NCI-H2081 (cell line): ENCODE measurements at places on chromosomes 4 and X.

DNA sequence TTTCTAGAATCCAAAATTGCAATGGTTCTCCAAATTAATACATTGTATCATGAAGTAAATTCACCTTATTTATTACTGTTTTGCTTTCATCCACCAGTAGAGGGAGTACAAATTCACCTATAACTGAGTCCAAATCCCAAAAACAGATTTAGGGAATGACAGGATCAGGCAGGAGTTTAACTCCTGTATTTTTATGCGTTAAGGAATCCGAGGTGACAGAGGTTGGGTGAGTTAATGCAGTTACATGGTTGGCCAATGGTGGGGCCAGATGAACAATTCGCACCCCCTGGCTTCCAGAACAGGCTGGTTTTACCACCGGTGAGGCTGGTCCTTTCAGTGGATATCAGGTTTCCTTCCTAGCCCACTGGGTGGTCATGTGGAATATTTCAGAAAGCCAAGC is 82.4 kb downstream of the MTNR1A start:
- peak; percentile 19 for DNase-seq

- peak; percentile 58 for DNase-seq
These were observed 58.9 kb upstream of the PGM2 start for GRCh38 chr4:37767546-37767945.

- no peak for DNase-seq
These were observed 49.7 kb upstream of the PTPN13 start for GRCh38 chr4:86544310-86544966.

- no peak for DNase-seq
These were observed 588 bp downstream of the ART3 start for GRCh38 chr4:76074993-76075600.

- no peak for DNase-seq
These were observed 85.7 kb upstream of the PRR32 start for GRCh38 chrX:126733874-126734273.

GRCh38 chr4:6541789-6542188 is 33.2 kb upstream of the MAN2B2 start:
- DNase-seq = no peak

DNA sequence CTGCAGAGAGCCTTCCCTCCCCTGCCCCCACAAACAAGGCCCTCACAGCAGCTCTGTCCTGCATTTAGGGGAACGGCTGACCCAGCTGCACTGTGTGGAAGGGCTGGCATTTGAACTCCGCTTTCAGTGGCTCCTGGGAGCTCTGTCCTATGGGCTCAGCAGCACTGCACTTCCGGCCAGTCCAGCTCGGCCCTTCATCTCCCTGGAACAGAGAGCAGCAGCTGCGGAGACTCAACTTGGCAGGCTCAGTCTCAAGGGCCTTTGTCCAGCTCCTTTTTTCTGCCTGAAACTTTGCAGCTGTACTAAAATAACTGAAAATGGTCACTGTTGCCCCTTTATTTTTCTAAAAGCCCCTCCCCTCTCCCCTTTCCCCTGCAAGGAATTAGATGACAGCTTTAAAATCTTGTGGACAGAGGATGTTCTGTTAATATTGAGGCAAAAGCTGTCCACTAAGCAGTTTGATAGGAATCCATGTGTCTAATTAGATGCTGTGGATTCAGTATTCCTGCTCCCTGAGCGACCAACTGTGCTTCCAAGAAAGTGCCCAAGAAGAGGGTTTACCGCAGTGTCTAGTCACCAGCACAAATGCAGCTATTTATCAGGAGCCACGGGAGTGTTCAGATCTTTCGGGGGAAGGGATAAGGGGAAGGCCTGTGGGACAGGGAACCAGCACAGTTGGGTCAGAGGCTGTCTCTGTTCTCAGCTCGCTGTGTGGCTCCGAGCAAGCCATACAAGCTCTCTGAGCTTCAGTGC is 133.1 kb downstream of the AFAP1 start:
- no peak for DNase-seq

DNA sequence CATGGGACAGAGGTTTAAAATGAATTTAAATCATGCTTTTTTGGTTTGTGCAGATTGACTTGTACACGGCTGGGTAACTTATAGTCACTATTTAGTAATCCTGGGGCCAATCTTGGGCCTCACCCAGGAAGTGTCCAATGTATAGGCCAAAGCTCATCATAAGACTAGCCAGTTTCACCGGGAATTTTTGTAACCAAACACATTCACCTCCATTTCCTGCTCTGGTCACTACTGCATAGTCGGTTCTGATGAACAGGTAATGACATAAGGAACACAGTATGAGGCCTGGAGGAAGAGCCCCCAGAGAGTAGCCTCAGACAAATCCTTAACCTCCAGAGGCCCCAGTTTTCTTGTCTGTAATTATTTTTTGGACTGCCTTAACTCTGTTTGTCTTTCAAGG is 81.9 kb downstream of the HPRT1 start:
- no peak for DNase-seq
